ENCODE measurements at places on chromosomes 12 and 14.

DNA sequence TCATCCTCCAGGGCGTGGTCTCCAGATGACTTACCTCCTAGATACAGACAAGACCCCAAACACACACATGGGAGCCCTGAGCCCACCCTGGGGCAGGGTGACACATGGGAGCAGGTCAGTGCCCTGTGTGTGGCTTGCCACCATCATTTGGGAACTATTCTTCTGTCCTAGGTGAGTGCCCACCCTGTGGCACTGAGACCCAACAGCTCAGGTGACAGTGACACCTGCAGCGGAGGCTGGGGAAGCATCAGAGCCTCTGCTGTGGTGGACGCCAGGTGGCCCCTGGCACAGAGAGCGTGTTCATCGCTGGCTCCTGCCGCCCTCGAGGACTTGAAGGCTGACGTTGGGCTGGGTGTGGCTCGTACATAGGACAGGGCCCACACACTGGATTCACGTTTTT is 23.0 kb downstream of the SFSWAP start:
- DNase-seq, result no peak

- no peak for DNase-seq
Observed at GRCh38 chr12:6883252-6883651, 10.1 kb upstream of the SPSB2 start.

DNA sequence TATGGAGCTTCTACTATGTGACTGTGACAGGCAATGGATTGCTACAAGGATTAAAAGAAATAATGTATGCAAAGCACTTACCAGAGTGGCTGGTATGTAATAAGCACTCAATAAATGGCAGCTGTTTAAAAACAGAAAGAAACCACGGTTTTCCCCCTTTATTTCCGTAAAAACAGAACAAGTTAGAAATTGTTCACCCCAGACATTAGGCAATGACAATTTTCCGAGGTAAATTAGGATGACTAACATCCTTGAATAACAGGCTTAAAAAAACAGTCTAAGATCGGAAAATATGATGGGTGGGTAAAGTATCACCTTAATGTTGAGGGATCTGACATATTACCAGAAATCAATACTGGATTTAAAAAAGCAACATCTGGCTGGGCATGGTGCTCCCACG is 20.9 kb upstream of the CNIH1 start:
- no peak for DNase-seq

DNA sequence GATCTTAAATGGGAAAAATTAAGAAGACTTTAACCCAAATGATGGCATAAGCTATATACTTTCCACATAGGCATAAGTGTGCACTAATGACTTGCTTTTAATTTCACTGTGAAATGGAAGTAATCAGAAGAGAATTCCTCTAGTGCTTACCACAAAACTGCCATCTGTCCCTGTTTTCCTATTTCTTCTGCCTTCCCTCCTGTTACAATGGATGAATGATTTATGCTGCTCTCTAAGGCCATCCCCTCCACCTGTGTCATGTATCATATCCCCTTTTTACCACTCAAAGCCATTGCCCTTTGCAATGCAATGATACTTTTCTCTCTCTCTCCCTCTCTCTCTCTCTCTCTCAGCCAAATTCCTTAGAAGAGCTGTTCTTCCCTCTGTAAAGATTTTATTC is 109.1 kb downstream of the C12orf50 start:
- DNase-seq, result no peak

GRCh38 chr12:109545826-109546225 is 27.5 kb downstream of the MMAB start:
- no peak for DNase-seq

GRCh38 chr12:131211340-131211938 is 257.7 kb downstream of the ADGRD1 start:
- DNase-seq, result no peak

DNA sequence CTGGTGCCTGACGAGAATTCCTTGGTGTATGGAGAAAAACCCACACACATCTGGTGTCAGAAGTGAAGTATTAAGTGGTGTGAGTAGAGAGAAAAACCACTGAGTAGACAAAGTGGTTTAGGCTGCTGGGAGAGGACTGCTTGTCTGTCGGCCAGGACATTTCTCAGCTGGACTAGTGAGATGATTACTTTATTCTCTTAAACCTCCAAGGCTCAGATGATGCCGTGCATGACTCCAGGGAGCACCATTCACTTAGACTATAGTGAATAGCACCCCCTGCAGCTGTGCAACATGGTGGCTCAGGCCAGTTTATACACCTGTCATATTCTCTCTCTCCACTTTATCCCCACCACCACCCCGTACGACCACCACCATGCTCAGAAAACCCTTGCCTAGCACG is 28.5 kb upstream of the NFYB start:
- no peak for DNase-seq

DNA sequence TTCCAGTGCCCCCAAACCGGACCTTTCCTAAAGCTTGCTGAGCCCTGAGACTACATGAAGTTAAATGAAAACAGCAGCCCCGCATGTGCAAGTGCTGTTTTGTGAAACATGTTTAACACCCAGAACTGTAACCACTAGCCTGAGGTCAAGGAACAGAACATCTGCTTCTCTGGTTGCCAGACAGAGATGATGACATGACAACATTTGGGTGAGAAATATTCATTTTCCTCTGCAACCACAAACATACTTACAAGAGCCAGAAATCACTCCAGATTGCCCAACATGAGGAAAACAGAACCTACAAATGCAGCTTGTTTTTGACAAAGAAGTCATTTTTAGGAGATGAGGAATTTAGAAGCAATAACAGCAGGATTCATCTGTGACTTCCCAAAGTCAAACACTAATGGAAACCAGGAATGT is 110.4 kb downstream of the BCAT1 start:
- no peak for DNase-seq

DNA sequence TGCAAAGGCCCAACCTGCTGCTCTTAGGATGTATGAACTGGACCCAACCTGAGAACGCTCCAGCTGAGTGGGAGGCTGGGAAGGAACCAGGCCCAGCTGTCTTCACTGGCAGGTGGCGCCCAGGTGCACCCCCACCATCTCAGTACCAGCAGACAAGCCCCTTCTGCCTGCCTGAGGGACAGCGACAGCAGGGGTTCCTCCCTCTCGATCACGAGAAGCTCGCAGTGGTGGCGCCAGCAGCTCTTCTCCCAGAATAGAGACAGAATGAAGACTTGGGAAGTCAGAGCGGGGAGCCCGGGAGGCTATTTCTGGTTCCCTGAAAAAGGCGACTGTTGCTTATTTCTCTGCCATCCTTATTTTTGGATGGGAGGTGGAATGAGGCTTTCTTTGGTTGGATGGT is 46.5 kb downstream of the CHGA start:
- DNase-seq, result no peak

GRCh38 chr14:88044444-88044758 is 39.5 kb downstream of the GPR65 start:
- no peak for DNase-seq

- no peak for DNase-seq
Observed at GRCh38 chr14:28756884-28757570, 9.6 kb upstream of the FOXG1 start.

- no peak for DNase-seq
Observed at GRCh38 chr14:91545946-91546716, 36.0 kb upstream of the PPP4R3A start.

- no peak for DNase-seq
Observed at GRCh38 chr14:100907240-100907639, 3.7 kb upstream of the RTL1 start.

GRCh38 chr14:59465316-59466135 is at the start of gene GPR135:
GPR135 (minus strand) TSS chr14:59465380; CDS start chr14:59465226, 154 bp downstream.
- peak; percentile 62 for DNase-seq

- DNase-seq, result no peak
Observed at GRCh38 chr14:87999277-87999676, 5.7 kb upstream of the GPR65 start.

DNA sequence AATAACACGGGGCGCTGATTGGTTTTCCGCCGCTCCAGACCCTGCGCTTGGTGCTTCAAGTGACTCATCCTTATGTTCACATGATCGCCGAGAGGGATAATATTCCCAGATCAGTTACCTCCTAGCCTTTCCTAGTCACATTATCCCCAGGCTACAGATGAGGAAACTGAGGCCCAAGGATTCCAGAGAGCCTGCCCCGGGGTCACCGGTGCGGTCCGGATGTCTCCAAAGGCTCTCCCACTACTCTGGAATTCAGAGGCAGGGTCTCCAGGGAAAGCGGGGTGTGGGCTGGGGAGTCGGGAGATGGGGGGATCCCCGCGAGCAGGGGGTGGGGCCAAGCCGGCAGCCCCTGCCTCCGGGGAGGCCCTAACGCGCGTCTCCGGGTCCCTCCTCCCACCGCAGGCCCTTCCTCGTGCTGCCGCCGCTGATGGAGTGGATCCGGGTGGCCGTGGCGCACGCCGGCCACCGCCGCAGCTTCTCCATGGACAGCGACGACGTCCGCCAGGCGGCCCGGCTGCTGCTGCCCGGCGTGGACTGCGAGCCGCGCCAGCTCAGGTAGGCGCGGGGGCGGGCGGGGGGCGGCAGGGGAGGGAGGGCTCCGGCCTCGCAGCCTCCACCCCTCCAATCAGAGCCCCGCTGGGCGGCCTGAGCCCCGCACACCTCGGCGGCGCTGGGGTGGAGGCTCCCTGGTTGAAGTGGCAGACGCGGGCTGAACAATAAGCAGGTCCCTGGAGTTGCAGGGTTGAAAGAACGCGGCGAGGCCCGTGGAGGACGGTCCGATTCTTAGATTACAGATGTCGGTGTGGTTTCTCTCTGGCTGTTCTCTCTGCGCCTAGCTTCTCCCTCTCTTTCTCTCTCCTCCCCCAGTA is 104.6 kb upstream of the PWP1 start:
- DNase-seq, result no peak

DNA sequence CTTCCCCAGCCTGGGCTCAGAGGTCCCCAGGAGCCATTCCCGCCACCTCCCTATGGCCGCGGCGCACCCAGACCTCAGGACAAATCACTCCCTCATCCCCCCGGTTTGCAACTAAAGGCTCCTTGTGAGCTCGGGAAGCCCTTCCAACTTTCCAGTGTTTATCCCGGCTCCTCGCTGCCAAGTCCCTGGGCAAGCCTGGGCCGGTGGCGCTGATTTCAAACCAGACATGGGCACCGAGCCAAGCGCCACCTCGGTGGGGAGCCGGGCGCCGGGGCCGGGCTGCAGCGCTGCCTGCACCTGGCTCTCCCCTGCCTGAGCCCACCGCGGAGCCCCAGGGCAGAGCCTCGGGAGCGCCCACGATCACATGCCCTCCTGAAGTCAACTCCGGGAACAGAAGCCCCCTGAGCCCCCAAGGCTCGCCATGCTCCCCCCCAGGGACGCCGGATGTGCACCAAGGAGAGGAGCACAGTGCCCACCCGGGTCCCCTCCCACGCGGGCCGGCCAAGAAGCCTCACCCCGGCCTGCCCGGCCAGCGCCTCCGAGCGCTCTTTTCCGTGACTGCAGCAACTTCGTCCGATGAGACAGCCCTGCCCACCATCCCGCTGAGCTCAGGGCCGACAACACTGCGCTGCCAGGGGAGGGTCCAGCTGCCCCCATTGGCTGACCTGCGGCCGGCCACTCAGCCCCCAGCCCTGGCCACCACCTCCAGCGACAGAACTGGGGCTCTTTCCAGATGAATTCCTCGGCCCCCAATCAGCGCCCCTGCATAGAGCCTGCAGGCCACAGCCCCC is 50.0 kb downstream of the NCOR2 start:
- no peak for DNase-seq

DNA sequence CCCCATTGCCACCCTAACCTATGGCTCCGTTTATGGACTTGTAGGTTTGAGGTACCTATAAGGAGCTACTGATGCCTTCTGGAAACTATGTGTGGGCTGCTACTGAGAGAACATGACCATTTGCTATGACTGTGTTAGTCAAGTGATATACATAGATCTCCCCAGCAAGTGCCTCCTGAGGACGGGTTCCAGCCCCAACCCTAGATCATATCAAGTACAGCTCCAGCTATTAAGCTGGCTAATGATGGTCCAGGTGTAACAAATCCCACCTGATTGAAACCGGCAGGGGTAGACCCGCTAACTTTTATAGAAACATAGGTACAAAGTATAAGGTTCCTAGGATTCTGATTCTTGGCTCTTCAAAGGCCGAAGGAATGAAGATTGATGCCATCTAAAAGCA is 23.7 kb downstream of the NINJ2 start:
- no peak for DNase-seq

DNA sequence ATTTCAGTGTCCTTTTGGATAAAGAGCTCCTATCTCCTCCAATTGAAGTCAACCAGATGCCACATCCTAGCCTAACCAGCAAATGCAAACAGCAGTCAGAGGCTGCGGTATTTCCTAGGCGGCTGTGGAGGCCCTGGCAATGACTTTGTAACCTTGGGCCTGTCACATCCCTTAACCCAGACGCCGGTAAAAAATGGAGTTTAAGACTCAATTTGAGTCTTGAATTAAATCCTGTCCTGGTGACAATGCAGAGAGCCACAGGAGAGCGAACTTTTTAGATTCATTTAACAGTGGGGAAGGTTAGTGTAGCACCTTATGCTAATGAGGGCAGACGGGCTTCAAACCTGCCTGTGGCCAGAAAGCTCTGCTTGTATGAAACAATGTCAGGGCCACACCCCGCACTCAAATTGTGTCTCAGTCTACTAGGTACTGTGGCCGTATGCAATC is 1.3 kb downstream of the C12orf75 start:
- DNase-seq, result peak; percentile 44

DNA sequence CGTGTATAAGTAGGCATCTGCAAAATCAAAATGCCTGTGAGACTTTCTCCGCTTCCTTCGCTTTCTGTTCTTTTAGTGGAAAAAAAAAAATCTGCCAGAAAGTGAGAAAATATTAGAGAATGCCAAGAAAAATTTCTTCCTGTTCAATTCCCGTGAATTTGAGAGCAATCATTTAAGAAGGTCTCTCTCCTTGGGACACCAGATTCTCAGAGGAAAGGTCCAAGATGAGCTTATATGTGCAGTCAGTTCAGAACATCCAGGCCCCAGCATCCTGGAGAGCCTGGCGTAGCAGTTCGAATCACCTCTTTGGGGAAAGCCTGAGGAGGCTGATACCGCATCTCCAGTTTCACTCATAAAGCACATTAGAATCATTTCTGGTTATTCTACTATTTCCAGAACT is 912.8 kb downstream of the GALC start:
- DNase-seq, result no peak

- DNase-seq, result no peak
Observed at GRCh38 chr14:98120831-98121464, 1151.0 kb downstream of the BCL11B start.

GRCh38 chr14:35385042-35385839 is 19.3 kb downstream of the NFKBIA start:
- DNase-seq, result no peak

- no peak for DNase-seq
Observed at GRCh38 chr14:80607430-80608190, 333.9 kb downstream of the CEP128 start.

DNA sequence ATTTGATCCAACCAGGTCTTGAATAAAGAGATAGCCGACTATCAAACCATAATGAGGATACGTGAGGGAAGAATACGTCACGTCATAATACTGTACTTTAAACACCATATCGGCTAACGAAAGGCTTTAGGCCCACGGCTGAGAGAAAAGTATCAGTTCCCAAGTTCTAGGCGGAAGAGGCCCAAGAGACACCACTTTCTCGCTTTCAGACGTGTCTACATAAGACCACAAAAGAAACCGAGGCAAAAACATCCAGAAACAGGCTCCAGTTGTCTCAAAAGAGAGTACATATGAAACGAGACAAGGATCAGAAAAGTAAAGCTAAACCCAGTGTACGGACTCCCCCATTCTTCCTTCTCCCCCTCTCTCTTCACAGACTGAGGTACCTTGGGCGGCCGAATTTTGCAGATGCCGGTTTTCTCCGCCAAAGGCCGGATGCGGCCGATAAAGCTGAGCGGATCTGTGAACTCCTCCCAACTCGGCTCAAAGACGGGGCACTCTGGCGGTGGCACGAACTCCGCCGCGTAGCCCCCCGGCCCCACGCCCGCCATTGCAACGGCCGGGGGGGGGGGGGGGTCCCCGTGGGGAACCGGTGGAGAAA is 479 bp downstream of the KDM5A start:
- DNase-seq, result peak; percentile 77
